ENCODE measurements at places on chromosomes 5 and 9.

DNA sequence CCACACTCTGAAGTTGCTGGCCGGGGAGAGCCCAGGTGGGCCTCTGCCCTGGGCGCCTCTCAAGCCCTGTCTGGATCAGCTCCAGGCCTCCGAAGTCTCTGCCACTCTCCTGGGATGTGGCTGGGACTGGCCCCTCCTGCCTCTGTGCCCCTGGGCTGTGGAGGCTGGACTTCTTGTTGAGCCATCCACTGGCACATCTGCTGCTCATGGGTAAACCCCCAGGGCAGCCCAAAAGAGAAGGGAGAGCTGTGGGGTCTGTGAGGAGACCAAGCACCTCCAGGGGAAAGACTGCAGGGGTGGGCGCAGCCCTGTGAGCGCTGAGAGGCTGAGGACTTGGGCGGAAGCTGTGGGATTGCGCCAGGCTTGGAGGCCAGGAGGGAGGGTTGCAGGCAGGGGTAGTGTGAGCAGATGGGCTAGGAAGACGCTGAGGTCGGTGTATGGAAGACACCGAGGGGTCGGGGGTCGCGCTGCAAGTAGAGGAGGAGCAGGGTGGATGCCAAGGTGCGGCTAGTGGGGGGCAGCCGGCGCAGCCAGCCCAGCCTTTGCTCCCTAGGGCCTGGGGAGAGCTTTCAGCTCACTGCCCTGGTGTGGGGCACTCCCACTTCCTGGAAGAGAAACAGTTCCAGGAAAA is 118.1 kb downstream of the WNK2 start:
- DNase-seq: no peak

- DNase-seq: no peak
Observed at GRCh38 chr5:63877961-63878360, 84.3 kb downstream of the HTR1A start.

GRCh38 chr5:138054206-138054605 is 21.3 kb upstream of the FAM13B start:
- no peak for DNase-seq

GRCh38 chr9:68480807-68481206 is 59.9 kb downstream of the TMEM252 start:
- DNase-seq: no peak

DNA sequence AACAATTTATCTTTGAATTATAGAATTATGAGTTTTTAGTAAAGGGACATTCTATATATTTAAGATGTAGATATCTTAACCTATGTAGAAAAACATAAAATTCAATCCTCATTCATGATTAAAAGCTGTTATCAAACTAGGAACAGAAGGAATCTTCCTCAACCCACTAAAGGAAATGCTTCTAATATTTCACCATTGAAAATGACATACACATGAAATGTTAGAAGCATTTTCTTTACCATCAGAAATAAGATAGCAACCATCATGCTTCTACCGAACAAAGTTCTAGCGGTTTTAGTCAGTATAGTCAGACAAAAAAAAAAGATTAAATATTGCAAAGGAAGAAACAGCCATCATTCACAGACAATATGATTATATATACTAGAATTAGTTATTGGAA is 32.2 kb downstream of the SHOC1 start:
- DNase-seq: no peak

GRCh38 chr5:113896789-113897188 is 383.3 kb downstream of the YTHDC2 start:
- no peak for DNase-seq

DNA sequence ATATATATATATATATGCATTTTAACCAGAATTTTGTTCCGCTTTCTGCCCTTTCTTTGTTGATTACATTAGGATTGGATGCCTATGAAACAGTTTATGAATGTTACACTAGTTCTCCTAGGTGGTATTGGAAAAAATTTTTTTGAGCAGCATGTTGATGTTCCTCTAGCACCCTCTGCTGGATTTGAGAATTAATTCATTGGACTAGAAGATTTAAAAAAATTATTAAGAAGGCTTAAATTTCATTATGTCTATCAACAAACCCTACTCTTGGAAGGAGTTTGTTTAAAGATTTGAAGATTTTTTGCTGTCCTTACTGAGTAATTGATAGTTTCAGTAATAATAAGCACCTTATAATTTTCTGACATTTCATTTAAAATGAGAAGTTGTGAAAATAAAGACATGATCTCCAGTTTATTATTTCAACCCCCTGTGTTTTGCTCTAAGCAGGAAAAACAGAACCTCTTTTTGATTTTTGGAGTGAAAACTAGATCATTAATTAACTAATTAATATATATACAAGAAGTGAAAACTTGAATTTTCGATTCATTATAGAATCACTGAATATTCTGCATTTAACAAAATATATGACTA is 89.6 kb downstream of the CCDC171 start:
- peak; percentile 50 for DNase-seq

All from NCI-H1092 (cell line).